ENCODE measurements at places on chromosomes 16 and 17. TPM values are rescaled to one million over a fixed set of nuclear protein-coding genes. Genes with fewer than 3 reads are reported as not detected.

Gene CPNE7
- 27.5 TPM for total RNA-seq

Gene PNMT
- total RNA-seq: not detected

Gene CRAMP1
- 5.0 TPM for total RNA-seq

Gene CD300LB
- total RNA-seq: not detected

Gene PRSS27
- 0.30 TPM for total RNA-seq

Gene TBC1D3G
- total RNA-seq: not detected

Gene ASIC2
- not detected for total RNA-seq

Gene FOXF1
- 6.4 TPM for total RNA-seq

Gene VTN
- total RNA-seq: 3.4 TPM

Gene TLCD2
- total RNA-seq: 3.6 TPM

Gene TERB1
- total RNA-seq: not detected

Gene ABCC11
- total RNA-seq: not detected

Gene TBC1D3I
- not detected for total RNA-seq

Gene ZNF48
- total RNA-seq: 9.6 TPM

Gene CIBAR2
- total RNA-seq: not detected

Gene TBC1D3B
- total RNA-seq: 0.92 TPM

Gene NACA2
- total RNA-seq: not detected

Gene UBE2Z
- total RNA-seq: 78.2 TPM

Gene DRC3
- total RNA-seq: 0.37 TPM

Gene ABCA3
- 5.3 TPM for total RNA-seq

Gene ACOX1
- total RNA-seq: 71.0 TPM

Gene ATAD5
- 0.89 TPM for total RNA-seq
